ENCODE measurements at places on chromosomes 11 and 22.

DNA sequence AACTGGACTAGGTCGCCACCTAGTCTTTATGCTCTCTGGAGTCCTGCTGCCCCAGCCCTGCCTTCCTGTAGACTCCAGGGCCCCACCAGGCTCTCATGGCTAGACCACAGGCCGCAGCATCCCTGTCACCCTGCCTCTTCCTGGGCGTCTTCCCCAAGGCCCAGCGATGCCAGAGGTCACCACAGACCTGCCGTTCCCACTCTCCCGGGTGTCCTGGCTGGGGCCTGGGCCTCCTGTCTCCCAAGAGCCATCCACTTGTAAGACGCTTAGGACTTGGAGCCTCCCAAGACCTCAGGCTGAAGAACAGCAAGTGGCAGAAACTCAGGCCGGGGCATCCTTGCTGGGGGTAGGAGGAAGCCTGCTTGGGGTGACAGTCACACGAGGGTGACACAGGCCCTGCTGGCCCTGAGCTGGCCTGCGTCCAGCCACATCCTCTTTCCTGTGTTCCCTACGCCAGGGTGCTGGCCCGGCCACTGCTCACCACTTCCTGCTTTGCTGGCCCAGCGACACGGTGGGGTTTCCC lies 2.0 kb upstream of the TCIRG1 start:
- no peak for DNase-seq

- no peak for DNase-seq
Observed at GRCh38 chr11:69684651-69685050, 9.5 kb upstream of the LTO1 start.

GRCh38 chr11:75100314-75100713 lies 3.6 kb upstream of the OR2AT4 start:
- peak; percentile 20 for DNase-seq

DNA sequence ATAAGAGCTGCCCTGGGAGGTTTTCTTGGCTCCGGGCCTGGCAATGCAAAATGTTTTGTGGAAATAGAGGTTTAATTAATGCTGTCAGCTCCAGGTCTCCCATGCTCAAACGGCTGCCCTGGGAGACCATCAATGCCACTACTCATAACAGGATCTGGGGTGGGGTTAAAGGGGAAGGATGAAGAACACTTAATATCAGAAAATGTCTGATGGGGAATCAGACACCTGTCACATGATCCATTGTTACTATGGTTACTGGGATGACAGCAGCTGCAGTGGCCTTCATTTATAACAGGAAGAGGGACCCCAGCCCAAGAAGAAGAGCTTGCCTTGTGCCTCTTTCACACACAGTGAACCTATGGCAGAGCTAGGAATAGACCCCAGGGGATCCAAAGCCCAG lies 2.2 kb upstream of the SYT13 start:
- no peak for DNase-seq

- no peak for DNase-seq
Observed at GRCh38 chr11:77868744-77869143, 47.8 kb downstream of the AAMDC start.

GRCh38 chr11:62974848-62975522 lies 9.8 kb downstream of the SLC22A6 start:
- peak; percentile 5 for DNase-seq

GRCh38 chr11:69295995-69296889 lies 2.3 kb downstream of the MYEOV start:
- DNase-seq = no peak
